ENCODE measurements at places on chromosomes 7 and 10.

GRCh38 chr10:127142136-127142535 lies 54.3 kb downstream of the INSYN2A start:
- no peak for DNase-seq

GRCh38 chr10:60176925-60177324 lies 212.8 kb downstream of the ANK3 start:
- no peak for DNase-seq

DNA sequence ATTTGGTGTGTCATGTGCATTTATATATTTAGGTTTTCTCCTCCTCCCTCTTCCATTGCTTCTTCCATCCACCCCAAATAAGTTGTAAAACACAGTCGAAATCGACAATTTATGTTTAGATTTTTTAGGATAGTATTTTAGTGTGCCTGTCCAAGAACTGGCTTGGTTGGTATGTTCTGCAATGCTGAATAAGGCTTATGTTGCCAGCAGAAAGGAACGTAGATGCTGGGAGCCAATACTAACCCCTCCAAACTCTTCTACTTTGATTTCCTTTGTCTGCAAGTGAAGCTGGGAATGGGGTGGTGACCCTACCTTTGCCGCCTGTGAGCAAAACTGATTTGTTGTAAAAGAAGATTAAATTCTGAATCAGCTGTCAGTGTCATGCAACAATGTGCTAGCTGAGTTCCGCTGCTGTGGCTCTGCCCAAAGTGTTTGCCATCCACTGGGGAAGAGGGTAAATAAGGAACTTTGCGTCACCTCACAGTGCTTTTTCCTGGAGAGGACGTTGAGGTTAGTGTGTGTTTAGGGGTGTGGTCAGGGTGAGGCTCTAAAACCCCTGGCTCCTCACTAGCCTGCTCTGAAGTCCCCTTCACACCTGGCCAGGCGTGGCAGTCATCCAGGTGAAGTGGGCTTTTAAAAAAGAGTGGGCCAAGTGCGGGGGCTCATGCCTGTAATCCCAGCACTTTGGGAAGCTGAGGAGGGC lies 44.4 kb downstream of the TACC2 start:
- no peak for DNase-seq

DNA sequence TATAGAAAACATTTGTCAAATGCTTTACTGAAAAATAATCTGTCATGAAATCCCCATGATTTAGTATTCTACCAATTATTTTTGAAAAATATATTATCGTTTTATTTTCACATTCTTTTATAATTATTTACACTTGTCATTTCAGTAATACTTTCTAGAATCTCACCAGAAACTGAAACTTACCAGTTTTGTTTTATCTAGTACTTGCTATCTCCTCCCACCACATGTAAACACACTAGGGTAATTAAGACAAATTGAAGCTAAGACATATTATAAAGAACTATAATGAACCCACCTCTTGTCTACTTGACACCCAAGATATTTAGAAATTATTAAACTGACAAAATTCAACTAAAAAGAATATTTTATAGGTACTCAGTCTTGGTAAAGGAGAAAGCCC lies 51.5 kb upstream of the GRM3 start:
- DNase-seq: no peak

GRCh38 chr10:986137-986825 lies 2.0 kb upstream of the GTPBP4 start:
- peak; percentile 16 for DNase-seq

DNA sequence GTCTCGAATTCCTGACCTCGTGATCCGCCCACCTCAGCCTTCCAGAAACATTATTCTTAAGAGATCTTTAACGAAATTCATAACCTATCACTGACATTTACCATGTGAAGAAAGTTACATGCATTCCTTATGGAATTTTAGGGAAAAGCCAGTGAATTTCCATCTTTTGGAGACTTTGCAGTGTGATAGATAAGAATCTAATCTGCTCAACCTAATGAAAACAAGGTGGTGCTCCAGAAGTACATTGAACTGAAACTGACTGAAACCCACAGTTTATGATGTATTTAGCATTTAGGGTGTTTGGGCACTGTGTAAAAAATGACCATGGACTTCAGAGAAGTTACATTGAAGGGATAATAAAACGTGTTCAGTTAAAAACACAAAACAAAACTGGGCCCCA lies 43.6 kb downstream of the SRI start:
- DNase-seq: no peak

DNA sequence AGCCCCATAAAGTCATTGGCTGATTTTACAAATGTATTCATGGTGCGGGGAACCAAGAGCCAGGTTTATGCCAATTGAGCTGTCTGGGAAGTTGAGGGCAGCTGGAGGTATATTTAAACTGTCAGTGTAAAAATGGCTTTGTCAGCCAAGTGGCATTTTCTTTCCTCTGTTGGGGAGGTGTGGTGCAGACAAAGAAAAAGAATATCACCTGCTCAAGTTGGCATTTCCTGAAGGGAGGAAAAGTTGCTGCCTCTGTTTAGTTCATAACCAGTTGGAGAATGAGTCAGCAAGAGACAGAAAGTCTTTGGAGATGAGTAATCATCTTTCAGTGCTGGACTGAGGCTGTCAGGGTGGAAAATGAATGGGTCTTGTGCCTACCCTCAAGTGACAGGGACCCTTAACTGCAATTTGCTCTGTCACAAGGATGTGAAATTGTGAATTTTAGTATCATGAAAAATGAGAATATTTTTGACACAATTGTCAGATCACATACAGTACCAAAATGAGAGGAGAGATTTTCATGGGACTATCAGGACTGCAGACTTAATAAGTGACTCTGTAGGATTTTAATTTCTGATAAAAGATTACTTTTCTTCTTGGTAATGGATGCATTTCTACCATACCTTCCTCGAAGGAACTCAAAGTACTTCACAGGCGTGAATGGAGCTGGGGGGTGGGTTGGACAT lies 137.3 kb downstream of the ANLN start:
- peak; percentile 11 for DNase-seq

GRCh38 chr7:7795630-7796121 lies 77.3 kb upstream of the RPA3 start:
- DNase-seq: peak; percentile 12

- no peak for DNase-seq
Observed at GRCh38 chr7:49483142-49483541, 290.3 kb upstream of the VWC2 start.

GRCh38 chr10:75654171-75654771 lies 222.8 kb downstream of the LRMDA start:
- no peak for DNase-seq

DNA sequence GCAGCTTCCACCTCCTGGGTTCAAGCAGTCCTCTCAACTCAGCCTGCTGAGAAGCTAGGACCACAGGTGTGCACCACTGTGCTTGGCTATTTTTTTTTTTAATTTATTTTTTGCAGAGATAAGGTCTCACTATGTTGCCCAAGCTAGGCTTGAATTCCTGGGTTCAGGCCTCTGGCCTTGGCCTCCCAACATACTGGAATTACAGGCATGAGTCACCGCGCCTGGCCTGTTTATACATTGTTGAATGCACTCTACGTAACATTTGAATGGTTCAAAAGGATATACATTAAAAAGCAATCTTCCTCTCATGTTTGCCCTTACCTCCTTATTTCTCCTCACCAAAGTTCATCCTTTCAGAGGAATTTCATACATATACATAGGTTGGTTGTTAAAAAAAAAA lies 7.2 kb upstream of the SNX10 start:
- DNase-seq: no peak

GRCh38 chr7:44694766-44695165 lies 53.9 kb upstream of the ZMIZ2 start:
- DNase-seq: no peak

GRCh38 chr7:29613100-29613499 lies 49.5 kb downstream of the PRR15 start:
- no peak for DNase-seq

GRCh38 chr7:85612514-85612913 lies 425.7 kb upstream of the SEMA3D start:
- DNase-seq: no peak

GRCh38 chr7:2299131-2299829 lies 15.0 kb downstream of the SNX8 start:
- DNase-seq: peak; percentile 52

GRCh38 chr7:32347244-32347828 lies 142.8 kb downstream of the LSM5 start:
- DNase-seq: peak; percentile 35

GRCh38 chr10:70354556-70354955 lies 27.9 kb downstream of the LRRC20 start:
- DNase-seq: no peak

All from activated T-cell treated with anti-CD3 and anti-CD28 coated beads, Interleukin-2, amount 50 U/mL, for 72 hours (primary cell).